SJSA1 (cell line): ENCODE measurements at places on chromosomes 12 and 14. TPM values are rescaled to one million over a fixed set of nuclear protein-coding genes. Genes with fewer than 3 reads are reported as not detected.
A peak's percentile ranks its signal among the peaks of the same experiment; 100 is the strongest.

The PIWIL1 gene
- not detected in 2 replicates for total RNA-seq

The MSI1 gene
- total RNA-seq: not detected in 2 replicates

The MGAT2 gene
- 80.5 and 106 TPM in 2 replicates for total RNA-seq

The CCDC177 gene
- total RNA-seq: not detected in 2 replicates

The NANOG gene
- not detected in 2 replicates for total RNA-seq

- DNase-seq: peak; percentile 37
Measured at GRCh38 chr12:27434673-27435565, 11.6 kb upstream of the SMCO2 start.

DNA sequence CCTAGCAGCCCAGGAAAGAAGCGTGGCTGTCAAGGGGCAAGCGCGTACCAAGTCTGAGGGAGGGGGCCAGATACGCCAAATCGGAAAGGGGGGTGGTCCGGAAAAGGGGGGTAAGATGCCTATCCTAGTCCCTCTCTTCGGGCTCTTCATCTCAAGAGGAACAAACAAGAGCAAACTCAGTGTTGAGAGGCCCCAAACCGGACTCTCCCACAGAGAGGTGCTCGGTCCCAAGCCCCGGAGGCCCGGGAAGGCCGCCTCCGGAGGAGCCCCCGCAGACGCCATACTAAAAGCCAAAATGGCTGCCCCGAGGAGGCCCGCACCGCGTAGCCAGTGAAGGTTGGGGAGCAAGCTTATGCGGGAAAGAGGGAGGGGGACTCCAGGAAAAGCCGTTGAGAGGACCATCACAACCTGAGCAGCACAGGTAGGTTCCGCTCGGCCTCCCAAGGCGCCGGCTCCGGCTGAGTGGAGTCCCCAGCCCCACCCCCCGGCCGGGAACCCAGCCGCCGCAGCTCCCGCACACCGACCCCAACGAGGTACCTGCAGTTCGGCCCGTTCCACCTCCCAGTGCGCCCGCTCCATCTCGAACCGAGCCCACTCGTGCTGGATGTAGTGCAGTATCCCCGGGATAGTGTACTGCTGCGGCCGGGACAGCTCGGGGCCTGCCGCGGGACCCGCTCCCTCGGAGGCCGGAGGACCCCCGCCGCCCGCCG lies at the start of gene AP4S1:
TSS of gene AP4S1 (plus strand) at position 283 of the 710 bp plus-strand sequence. CDS start 40,548 bp downstream, outside the sequence.
- DNase-seq: no peak

DNA sequence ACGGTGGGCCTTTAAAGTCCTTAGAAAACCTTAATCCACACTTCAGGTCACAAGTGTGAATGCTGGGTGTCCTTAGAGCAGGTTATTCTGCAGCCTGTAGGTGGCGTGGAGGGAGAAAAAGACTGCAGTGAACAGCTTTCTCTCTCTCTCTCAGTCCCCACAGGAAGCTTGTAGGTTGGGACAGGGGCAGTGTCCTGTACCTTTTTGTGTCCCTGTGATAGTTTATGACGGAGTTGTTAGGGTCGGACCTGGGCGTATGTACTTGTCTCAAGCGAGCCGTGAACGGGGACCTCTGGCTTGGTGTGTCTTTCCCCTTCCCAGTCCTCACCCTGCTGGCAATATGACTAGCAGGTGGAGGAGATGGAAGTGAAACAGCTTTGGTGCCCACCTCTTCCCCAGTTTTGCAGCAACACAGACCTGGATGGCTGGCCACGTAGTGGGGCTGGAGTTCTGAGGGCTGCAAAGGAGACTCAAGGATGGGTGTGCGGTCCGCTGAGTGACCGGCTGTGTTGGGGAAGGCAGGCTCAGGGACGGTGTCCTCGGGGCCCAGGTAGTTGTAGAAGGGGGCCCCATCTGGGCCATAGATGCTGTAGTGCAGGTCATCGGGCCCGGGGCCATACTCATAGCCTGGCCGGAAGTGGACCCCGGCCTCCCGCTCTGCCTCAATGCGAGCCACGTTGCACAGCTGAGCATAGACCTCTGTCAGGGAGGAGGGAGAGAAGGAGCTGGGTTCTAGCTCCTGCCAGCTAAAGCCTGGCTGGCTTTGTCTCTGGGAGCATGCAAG lies 8.9 kb downstream of the ISCA2 start:
- no peak for DNase-seq

GRCh38 chr14:100309028-100309737 lies 2.9 kb upstream of the SLC25A29 start:
- DNase-seq: no peak
